ENCODE measurements at places on chromosomes 2 and 18.

DNA sequence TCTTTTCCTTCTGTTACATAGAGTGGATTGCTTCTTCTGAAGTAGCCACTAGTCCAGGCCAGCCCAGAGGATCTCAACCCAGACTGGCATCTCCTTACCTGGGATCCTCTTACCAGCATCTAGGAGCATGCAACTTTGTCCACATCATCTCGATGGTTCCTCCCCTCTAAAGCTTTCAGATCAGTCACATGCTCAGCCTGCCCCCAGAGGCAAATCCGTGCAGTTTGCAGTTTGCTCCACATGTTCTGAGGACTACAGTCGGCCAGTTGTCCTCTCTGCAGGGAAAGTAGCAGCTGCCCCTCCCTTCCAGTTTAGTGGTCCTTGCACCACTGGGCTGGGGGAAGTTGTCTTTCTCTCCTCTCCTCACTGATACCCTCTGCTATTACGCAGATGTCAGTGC, 259.8 kb upstream of the APCDD1 start:
- DNase-seq: no peak

DNA sequence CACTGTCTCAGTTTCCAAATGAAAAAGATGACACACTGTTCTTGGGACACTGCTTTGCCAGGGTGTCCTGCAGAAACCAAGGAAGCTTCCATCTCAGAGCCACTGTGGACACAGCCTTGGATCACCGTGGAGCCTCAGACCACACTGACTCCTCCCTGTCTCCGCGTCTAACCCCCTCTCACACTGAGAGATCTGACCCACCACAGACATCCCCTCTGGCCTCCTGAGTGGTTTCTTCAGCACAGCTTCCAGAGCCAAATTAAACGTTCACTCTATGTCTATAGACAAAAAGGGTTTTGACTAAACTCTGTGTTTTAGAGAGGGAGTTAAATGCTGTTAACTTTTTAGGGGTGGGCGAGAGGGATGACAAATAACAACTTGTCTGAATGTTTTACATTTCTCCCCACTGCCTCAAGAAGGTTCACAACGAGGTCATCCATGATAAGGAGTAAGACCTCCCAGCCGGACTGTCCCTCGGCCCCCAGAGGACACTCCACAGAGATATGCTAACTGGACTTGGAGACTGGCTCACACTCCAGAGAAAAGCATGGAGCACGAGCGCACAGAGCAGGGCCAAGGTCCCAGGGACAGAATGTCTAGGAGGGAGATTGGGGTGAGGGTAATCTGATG, 113.4 kb upstream of the PKDCC start:
- no peak for DNase-seq

DNA sequence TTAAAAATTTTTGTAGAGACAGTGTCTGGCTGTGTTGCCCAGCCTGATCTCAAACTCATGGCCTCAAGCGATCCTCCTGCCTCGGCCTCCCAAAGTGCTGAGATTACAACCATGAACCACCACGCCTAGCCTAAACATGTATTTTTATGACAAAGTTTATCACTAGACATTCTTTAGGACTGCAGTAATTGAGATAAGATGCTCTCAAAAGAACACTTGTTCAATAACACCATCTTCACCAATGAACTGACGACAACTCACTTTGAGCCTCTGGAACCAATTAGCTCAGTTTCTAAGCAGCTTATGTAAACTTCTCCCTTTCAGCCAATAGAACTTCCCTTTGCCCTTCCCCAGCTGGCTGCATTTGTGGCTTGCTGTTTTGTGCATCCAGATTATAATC, 15.3 kb upstream of the PPP4R1 start:
- DNase-seq: no peak

GRCh38 chr2:238997684-238998083, 149.8 kb downstream of the TWIST2 start:
- no peak for DNase-seq

GRCh38 chr2:110105608-110106467, 9.8 kb downstream of the MALL start:
- no peak for DNase-seq

- no peak for DNase-seq
Measured at GRCh38 chr2:50066873-50067272, 912.6 kb upstream of the FSHR start.

GRCh38 chr18:1488957-1489356, 584.3 kb downstream of the ADCYAP1 start:
- no peak for DNase-seq
